Fibroblast of skin of left quadriceps (primary cell): ENCODE measurements at places on chromosomes 16 and 17.

- DNase-seq: no peak
Observed at GRCh38 chr16:5523829-5524228, 426.2 kb upstream of the EEF2KMT start.

DNA sequence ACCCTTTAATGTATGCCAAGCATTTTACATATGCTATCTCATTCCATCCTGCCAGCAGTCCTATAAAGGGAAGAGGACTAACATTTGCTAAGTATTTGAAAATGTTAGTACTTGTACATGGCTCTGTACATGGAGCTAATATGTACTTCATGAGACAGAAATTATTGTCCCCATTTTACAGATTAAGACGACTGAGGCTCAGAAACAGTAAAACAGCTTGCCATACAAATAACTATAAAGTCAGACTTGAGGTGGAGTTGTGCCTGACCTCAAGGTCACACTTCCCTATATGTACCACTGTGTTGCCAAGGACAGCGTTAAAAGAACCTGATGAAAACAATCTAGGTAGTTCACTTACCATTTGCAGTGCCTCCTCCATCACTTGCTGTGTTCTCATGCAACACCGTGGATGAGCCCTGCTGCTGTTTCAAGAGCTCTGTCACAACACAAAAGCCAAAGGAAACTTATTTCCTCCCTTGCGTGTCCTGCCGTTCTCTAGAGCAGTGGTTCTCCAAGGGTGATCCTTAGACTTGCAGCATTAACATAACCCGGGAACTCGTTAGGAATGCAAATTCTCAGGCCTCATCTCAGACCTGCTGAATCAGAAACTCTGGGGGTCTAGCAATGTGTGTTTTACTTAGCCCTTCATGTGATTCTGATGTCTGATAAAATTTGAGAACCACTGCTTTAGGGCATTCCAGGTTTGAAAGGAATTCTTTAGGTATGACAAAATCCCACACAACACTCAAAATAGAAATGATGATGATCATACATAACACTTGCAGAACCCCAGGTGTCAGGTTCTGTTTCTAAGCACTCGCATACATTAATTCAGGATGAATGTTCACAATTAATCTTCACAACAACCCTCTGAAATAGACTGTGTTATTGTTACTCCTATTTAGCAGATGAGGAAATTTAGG, 51.2 kb upstream of the MTMR4 start:
- no peak for DNase-seq

GRCh38 chr17:45584092-45585036, 93.8 kb upstream of the PLEKHM1 start:
- no peak for DNase-seq

DNA sequence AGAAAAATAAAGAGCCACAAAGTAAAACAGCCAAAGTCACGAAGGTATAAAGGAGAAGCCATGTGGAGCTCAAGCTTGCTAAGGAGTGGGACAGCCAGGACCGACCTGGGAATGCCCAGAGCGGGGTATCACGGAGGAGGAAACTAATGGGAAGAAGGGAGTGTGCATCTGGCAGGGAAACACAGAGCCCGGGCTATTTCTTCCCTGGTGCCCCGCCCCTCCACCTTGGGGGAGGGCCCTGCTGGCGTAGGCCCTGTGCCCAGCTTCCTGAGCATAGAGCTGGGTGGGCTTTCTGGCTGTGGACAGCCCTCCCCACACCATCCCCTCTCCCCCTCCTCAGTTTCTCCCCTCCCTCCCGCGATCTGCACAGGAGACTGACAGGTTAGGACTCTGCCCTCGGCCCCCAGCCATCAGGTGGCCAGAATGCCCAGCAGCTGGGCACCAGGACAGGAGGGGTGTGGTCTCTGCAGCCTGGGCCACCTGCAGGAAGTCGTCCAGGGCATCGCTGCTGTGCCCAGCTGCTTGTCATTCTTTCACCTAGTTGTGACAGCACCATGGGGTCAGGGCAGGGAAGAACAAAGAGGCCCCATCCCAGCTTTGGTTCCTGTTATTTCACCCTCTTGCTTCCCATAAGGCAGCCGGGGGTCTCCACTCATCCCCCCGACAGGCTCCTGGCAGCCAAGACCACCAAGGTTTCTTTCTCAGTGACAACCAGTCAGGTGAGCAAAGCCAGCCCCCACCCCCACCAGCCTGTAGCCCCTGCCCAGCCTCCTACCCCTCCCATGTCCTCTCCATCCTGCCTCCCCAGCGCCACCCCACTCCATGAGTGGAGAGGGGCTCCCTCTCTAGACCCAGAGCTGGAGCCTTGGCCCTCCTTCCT, 7.1 kb upstream of the DCAF7 start:
- no peak for DNase-seq

- no peak for DNase-seq
Observed at GRCh38 chr17:17497065-17497844, 1.1 kb upstream of the RASD1 start.

- no peak for DNase-seq
Observed at GRCh38 chr17:385178-385835, 32.7 kb upstream of the RPH3AL start.

- no peak for DNase-seq
Observed at GRCh38 chr17:75447951-75448856, 8.2 kb upstream of the TMEM94 start.

DNA sequence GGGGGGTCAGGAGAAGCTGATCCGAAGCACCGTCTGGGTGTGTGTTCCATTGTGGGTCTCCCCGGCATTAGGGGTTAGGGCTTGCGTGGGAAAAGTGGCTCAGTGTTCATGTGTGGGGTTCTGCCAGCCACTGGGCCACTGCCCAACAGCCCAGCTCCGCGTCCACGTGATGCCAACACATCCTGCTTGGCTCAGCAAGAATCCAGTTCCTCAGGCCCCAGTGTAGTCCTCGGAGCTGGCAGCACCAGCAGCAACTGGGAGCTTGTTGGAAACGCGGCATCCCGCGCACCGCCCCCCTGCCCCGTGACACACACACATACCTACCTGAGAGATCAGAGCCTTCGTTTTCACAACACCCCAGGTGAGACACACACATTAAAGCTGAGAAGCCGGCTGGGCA, 18.9 kb downstream of the LGALS9 start:
- no peak for DNase-seq

GRCh38 chr17:152860-153420, 15.6 kb downstream of the SCGB1C2 start:
- DNase-seq: no peak

DNA sequence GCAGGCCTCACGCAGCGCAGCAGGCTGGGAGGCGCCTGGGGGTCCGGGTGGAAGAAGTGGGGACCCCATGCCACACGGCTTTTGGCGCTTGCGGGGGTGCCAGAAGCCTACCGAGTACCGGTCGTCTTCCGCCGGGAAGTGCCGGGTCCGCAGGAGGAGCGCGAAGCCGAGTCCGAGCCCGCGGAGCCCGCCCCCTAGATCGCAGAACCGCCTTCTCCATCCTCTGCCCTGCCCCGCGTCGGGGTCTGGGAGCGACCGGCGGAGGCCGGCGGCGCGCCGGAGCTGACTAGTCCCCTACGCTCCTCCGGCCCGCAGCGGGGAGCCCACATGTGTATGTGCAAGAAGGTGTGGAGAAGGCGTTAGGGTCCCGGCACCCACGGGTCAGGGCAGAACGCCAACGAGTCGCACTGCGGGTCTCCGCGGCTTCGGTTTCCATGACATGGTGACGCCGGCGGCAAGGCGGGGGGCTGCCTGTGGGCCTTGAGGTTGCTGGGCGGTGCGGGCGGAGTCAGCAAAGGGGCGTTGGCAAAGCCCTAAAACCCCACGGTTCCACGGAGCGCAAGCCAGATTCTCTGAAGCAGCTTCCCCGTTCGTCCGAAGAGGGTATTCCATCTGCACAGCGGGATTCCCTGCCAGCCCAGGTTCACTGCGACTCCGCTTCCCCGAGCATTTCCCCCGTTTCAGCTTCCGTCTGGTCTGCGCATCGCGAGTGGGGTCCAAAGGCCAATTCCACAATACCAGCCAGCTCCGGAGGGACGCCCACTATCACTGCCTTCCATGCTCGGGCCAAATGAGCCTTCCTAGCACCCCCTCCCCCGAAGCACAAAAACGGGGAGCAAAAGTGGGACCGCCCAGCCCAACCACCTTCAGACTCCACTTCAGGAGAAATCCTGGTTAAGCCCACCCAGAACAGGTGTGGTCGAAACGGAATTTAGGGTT, 2.3 kb upstream of the LHX1 start:
- no peak for DNase-seq

GRCh38 chr16:86248310-86248905, 261.9 kb upstream of the FOXF1 start:
- DNase-seq: no peak

DNA sequence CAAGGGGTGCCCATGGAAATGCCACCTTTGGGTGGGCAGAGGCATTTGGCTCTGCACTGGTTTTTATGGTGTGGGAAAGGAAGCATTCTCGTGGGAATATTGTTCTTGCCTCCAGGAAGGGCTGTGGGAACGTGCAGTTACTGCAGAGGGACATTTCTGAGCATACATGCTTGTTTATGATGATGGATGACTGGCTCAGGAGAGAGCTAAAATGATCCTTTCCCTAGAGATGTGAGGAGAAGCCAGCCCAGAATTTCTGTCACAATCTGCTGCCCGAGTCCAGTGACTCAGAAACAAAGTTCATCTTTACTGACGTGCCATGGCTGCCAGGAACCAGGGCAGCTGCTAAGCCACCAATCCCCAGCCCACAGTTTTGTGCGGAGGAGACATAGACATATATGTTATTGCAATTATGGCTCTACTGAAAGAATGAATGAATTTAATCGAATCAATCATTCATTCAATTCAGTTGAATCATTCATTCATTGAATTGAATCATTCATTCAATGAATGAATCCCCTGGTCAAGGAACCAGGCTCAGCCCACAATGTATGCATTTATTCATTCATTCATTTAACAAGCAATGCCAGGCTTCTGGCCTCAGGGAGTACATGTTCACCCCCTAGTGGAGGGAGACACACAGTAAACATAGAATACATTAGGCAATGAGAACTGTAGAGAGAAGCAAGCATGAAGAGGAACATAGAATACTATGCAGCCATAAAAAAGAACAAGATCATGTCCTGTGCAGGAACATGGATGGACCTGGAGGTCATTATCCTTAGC, 414.4 kb upstream of the HSBP1 start:
- DNase-seq: no peak

DNA sequence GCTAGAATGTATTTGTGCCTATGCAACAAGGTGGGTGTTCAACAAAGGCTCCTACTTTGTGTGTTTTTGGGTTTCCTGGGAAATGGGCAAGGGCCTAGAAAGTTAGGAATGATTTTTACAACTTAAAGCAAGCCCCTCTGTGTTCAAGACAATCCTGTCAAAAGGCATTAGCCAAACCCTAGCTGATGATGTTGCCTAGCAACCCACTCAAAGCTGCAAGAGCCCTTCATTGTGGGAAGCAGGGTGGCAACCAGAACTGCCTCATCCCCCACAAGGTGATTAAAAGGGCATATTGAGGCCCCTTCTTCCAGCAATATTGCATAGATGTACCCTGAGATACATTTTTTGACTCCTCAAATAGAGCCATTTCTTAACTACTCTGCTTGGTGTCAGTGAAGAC, 16.0 kb upstream of the RASL10B start:
- no peak for DNase-seq

DNA sequence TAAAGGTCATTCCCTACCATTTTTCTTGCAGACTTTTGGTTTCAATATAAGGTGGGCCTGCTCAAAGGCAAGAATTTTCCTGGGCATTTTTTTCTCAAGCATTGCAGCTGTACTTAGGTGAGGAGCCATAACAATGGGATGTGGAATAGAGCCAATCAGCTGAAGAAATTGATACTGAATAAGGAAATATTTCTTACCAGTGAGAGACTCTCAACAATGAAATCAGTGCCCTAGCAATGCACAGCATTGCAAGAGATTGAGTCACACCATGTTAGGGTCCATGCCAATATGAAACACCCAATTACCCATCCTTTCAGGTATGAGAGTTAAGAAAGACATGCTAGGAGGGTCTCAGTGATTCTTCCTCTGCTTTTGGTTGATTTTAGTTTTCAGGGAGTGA, 237.6 kb downstream of the SOX9 start:
- peak; percentile 60 for DNase-seq

GRCh38 chr16:27764869-27765675, 215.1 kb downstream of the KATNIP start:
- no peak for DNase-seq

GRCh38 chr17:4856937-4857314, 23.8 kb downstream of the MINK1 start:
- DNase-seq: no peak

DNA sequence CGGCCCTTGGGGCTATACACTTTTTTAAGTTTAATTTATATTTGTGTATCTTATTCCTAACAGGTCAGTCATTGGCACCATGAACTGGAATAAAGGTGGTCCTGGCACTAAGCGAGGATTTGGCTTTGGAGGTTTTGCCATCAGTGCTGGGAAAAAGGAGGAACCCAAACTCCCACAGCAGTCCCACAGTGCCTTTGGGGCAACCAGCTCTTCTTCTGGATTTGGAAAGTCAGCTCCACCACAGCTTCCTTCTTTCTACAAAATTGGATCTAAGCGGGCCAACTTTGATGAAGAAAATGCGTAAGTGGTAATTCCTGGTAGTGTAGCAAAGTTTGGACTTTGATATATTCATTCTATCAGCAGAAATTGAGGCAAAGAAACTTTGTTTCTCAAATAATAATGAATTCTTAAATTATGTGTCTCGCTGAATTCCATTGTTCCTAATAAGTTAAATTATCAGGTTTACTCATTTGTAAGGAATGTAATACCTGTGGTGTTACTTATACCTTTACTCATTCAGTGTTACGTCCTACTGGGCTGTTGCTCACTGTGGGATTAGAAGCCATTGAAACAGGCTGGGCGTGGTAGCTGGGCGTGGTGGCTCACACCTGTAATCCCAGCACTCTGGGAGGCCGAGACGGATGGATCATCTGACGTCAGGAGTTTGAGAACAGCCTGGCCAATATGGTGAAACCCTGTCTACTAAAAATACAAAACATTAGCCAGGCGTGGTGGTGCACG, 13.2 kb downstream of the DDX42 start:
- DNase-seq: no peak

DNA sequence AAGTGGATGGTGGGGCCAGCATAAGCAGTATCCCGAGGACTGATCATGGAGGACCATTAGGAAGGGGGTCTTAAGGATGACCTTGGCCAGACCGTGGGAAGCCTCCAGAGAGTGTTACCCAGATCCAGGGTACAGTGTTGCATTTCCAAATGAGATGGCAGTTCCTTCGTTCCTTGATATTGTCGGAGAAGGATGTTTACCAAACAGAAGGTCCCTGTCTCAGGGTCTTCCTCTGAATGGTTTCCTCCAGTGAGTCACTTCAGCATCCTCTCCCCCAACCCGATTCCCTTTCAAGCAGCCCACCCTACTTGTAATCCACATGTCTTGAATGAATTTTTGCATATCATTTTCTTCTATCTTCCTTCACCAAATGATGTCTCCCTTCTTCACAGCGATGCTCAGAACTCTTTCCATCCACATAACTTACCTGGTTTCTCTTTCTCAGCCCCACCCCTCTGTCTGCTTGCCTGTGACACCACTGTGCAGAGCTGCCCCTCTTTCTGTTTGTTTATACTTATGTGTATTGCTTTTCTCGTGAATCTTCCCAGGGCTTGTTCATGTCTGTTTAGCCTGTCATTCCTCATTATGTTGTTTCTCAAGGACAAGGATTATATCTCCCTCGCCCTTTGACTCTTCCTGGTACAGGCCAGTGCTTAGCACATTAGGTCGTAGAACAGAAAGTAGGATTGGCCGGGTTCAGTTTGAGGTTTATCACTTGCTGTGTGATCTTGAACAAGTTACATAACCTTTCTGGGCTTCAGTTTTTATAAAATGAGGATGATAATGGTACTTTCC, 5.7 kb downstream of the GOSR2 start:
- DNase-seq: no peak

- DNase-seq: no peak
Observed at GRCh38 chr17:75712446-75712845, 8.8 kb upstream of the ITGB4 start.

GRCh38 chr16:87653234-87653633, 50.9 kb downstream of the JPH3 start:
- no peak for DNase-seq
